T-helper 17 cell (primary cell): ENCODE measurements at places on chromosomes 13 and 19.

DNA sequence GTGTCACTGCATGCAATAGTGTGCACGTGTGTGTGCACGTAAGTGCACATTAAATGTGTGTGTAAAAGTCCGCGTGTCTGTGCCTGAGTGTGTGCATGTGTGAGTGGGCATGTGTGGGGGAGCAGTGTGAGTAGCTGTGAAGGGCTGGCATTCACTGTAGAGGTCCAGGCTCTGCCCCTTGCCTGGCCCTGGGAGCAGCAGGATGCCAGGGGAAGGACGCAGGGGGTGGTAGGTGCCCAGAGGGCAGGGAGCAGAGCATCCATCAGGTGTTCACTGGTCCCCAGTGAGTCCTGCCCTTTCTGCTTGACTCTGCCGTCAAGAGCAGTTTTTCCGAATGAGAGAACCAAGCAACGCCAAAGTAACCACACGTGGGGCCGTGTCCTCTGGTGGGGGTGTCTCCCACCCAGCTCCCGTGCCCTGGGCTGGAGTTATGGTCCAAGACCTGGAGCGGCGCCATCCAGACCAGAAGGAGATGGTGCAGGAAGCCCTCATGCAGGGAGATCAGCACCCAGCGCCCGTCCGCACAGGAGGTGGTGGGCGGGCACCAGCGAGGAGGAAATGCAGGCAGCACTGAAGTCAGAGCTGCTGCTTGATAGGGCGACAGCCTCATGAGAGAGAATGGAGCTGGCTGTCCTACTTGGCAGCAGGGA, 68.5 kb downstream of the TEX29 start:
- DNase-seq: no peak

- no peak for DNase-seq
These were observed 21.4 kb downstream of the UHRF1 start for GRCh38 chr19:4930664-4931063.

DNA sequence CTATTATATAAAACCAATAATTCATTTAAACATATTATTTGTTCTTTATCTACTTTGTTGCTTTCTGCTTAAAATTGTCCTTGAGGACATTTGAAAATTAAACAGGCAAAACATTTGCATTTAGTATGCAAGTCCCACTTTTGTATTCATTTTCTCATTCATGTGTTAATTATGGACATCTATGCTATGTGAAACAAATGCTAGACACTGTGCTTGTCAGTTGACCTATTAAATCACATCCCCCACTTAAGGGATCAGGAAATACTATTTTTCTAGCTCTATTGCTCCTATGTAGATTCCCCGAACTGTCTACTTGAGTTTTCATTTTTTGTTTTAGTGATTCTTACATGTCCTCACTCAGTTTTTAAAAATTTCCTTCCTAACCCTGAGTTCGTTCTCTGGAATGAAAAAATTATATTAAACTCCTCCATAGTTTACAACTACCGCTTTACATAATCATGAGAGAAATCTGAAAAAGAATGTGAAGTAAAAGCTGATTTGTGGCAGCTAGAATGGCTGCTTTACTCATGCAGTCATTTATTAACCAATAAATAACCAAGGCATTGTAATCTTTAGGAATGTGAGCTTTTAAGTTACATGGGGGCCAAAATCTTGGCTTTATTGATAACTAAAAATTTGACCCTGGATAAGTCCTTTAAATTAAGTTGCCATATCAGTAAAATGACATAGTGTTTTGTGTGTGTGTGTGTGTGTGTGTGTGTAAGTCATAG, 188.5 kb downstream of the LIG4 start:
- no peak for DNase-seq

DNA sequence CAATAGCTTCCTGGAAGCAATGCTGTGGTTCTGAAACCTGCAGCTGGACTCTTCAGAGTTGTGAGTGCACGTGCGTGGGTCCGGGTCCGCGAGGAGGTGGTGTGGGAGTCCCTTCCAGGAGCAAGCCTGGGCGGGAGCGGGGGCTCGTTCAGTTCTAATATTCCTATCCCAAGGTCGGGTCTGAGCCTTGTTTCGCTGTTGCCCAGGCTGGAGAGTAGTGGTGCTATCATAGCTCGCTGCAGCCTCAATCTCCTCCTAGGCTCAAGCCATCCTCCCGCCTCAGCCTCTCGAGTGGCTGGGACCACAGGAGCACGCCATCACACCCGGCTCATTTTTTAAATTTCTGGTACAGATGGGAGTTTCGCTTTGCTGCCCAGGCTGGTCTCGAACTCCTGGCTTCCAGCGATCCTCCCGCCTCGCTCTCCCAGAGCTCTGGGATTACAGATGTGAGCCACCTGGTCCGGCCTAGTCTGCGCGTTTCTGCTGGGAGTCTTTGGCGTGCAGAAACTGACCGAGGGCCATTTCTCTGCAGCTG, 625 bp downstream of the ZFP82 start:
- no peak for DNase-seq

DNA sequence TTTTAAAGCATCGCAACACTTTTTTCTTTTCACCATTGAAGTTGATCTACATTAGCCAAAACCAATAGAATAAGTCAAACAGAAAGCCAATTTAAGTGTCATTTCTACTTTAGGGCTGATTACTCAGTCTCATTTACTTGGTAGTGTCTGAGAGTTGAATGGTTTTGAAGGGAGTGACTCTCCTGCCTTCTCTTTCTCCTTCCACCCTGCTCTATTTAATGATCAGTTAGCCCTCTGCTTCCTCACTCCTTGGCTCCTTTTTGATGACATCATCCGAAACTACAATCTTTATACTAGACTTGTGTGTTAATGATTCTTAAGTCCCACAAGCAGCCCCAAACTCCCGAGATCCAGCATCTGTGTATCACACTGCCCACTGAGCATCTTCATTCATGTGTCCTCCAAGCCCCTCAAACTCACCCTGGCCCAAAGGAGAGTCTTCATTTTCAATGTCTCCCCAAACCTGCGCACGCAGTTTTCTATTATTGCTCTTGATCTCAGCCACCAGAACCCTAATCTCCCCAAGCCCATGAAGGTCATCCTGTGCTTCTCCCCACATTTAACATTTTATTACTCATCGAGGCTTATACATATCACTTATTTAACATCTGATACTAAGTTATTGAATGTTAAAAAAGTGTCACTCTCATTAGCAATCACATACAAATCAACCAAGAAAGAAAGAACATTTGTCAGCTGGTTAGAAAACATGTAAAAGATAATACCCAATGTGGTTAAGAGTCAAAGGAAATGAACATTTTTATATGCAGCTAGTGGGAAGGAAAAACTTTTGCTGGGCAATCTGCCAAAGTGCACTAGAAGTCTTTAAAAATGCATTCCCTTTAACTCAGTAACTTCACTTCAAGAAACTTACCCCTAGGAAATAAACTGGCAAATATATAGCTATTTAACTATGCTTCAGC, 32.2 kb upstream of the ARGLU1 start:
- no peak for DNase-seq

- no peak for DNase-seq
These were observed 19.8 kb downstream of the UQCRFS1 start for GRCh38 chr19:29193155-29193554.

DNA sequence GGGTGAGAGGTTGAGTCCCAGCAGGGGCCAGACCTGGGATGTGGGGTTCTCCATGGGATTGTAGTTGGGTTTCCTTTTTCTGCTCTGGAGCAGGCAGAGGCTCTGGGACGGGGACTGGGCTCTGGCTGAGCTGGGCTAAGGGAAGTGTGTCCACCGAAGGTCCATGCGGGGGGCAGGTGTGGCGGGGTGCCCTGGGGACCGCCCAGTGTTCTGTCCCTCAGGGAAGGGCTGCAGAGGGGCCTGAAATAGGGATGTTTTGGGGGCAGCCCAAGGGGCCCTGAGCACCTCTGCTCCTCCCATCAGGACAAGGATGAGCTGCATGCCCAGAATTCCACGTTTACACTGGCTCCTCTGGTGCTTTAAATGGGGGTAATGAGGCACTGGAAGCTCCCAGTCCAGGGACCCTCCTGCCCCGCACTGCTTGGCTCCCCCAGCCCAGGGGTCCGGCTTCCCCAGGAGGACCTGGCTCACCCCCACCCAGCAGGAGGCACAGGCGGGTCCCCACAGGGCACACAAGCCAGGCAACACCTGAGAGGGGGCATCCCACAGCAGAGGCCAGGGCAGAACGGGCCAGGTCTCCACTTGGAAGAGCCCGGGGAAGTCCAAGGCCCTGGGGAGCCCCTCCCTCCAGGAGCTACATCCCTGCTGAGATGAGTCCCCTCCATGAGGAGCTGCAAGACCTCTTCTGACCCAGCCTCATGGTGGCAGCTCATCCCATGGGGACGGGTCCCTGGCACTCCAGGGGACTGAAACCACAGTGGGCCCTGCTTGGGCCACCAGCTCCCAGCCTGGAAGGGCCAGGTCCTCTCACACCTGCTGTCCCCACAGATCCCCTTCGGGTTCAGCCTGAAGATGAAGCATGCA, 14.7 kb upstream of the ZNF14 start:
- no peak for DNase-seq

GRCh38 chr13:106527826-106528225, 7.6 kb downstream of the EFNB2 start:
- no peak for DNase-seq

DNA sequence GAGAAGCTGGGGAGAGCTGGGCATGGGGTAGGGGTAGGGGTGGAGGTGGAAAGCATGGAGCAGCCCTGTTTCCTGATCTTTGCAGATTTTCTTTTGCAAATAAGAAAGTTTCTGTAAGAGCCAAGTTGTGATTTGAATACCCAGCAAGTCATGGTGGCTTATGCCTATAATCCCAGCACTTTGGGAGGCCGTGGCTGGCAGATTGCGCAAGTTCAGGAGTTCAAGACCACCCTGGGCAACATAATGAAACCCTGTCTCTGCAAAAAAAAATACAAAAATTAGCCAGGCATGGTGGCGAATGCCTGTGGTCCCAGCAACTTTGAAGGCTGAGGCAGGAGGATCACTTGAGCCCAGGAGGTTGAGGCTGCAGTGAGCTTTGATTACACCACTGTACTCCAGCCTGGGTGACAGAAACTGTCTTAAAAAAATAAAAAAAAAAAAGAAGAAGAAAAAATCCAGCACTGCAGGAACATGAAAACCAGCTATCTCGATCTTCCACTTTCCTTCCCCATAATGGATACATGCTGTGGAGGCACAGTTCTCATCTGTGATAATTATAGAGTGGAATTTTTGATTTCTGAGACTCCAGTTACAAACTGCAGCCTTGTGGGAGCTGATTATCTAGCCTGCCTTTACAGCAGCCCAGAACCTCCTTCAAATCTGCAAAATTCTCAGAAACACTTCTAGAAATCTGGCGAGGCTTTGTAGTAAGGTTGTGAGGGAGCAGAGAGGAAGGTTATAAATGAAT, 12.1 kb upstream of the TEX26 start:
- DNase-seq: no peak

DNA sequence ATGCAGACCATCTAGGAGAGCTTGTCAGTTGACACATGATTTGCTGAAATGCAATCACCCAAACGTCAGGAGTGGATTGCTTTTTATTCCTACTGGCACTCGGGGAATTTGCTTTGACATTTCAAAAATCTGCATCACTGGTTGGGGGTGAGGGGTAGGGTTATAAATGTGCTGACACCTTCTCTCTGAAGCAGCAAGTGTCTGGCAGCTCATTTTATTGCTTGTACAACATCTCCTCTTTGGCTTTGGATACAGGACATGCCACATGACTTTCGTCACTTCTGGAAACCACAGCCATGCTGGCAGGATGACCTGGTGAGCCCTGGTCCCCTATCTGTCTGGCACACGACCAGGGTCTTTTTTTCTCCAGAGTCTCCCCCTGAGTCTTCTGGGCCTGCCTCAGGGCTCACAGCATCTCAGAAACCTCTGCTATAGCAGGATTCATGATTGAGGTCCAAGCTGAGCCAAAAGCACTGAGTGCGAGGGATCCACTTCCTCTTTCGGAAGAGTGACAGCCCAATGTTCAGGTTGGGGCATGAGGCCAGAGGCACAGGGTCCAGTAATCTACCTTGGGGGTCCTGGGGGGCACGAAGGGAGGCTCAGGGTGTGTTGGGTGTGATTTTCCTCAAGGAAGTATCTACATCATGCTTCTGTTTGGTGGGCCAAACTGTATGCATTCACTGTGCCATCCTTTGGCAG, 60.1 kb downstream of the HSPH1 start:
- no peak for DNase-seq

GRCh38 chr19:10173527-10173926, 21.2 kb downstream of the DNMT1 start:
- no peak for DNase-seq

DNA sequence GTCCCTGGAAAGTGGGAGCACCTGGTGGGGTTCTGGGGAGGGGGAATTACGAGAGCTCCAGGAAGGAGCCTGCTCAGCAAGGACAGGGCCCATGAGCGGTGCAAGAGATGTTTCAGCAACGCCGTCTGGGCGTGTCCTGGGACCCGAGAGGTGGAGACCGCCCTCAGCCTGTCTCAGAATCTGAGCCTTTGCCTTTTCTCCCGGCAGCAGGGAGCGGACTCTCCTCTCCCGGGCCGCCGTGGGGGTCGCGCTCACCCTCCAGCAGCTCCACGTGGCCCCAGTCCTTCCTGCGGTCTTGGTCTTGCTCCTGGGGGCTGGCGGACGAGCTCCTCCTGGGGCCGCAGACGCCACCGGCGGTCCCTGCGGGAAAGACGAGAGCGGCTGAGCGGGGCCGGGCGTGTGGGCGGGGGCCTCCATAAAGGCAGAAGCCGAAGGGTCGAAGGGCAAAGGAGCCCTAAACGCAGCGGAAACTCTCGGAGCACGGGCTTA, 714 bp downstream of the POLRMT start:
- DNase-seq: no peak

- no peak for DNase-seq
These were observed 157.9 kb downstream of the PTPRS start for GRCh38 chr19:5182751-5183150.

DNA sequence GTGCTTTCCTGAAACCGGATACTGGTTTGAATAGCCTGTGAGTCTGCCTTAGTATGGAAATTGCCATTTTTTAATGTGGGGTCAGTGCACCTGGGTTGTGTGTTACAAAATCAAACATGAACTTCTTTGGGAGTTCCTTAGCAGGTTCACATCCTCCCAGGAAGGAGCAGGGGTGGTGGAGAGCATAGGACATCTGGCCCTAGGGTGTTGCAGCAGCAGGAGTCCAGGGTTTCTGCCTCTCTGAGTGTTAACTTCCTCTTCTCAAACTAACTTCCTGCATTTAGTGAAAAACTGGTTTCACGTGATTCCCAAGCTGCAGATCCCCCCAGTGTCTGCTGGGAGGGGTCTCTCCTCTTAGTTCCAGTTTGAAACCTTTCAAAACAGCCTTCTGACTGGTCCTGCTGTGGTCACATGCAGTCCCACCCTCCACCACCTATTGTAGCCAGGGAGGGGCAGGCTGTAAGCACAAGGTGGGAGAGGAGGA, 7.2 kb downstream of the RNASEH2B start:
- no peak for DNase-seq

- DNase-seq: no peak
These were observed 1.9 kb downstream of the KCTD4 start for GRCh38 chr13:45198924-45199323.

- DNase-seq: no peak
These were observed 25.4 kb downstream of the RAB20 start for GRCh38 chr13:110536006-110536693.

GRCh38 chr19:5831159-5831558, 8.3 kb downstream of the FUT6 start:
- no peak for DNase-seq

DNA sequence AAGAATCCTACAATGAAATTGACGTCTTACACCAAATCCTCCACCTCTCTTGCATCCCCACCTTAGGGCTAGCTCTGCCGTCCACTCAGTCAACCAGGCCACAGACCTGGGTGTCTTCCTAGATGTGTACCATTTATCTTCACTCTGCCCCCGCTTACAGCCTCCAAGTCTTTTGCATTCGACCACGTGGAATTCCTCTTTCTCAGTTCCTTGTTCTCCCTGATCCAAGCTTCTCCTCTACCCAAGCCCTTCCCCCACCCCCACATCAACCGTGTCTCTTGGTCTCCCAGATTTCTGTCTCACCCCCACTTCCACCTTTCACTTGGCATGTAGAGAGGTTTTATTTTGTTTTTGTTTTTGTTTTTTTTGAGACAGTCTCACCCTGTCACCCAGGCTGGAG, 1.2 kb upstream of the DMWD start:
- DNase-seq: no peak
